ENCODE measurements at places on chromosomes 7 and 10. TPM values are rescaled to one million over a fixed set of nuclear protein-coding genes. Genes with fewer than 3 reads are reported as not detected.

The XRCC2 gene
- total RNA-seq = 0.75 TPM

The PAOX gene
- 5.3 TPM for total RNA-seq

The GUSB gene
- total RNA-seq = 28.4 TPM

The DPP6 gene
- total RNA-seq = not detected

The JAZF1 gene
- total RNA-seq = 5.6 TPM

The DNAJB6 gene
- total RNA-seq = 44.5 TPM

The AP5Z1 gene
- total RNA-seq = 14.5 TPM

The TLX1 gene
- not detected for total RNA-seq

The GDF2 gene
- total RNA-seq = not detected

The ELMO1 gene
- total RNA-seq = 0.15 TPM

The HPSE2 gene
- total RNA-seq = not detected

The OPN4 gene
- total RNA-seq = not detected

The ACTL6B gene
- not detected for total RNA-seq

The SPDYE3 gene
- total RNA-seq = not detected

The SFRP5 gene
- 3.9 TPM for total RNA-seq

The GRID2IP gene
- not detected for total RNA-seq

The ADD3 gene
- total RNA-seq = 453 TPM

The HOXA9 gene
- not detected for total RNA-seq

The NME8 gene
- total RNA-seq = not detected

The ARMC3 gene
- not detected for total RNA-seq

The LIPK gene
- not detected for total RNA-seq

The TMEM176B gene
- 4.8 TPM for total RNA-seq

The IFIT1B gene
- total RNA-seq = not detected

The ITIH5 gene
- total RNA-seq = 0.08 TPM

The JAKMIP3 gene
- total RNA-seq = 0.08 TPM

The AMPH gene
- total RNA-seq = 0.23 TPM

The IDI2 gene
- total RNA-seq = not detected

The GPR158 gene
- total RNA-seq = 0.23 TPM

The CPA5 gene
- 0.12 TPM for total RNA-seq
